ENCODE measurements at places on chromosomes 1 and 21.

DNA sequence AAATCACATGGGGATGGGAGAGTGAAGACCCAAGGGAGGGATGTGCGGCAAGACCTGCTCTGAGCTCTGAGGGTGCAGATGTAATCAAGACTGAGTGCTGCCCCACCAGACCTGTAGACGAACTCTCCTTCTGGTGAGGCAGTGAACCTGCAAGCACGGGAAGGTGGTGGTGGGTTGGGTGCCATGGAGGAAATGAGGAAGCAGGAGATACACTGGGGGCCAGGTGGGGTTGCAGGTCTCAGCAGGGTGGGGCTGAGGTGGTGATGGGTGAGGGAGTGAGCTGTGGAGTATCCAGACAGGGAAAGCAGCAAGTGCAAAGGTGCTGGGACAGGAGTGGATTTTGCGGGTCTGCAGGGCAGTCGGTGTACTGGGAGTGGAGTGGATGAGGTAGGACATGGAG lies 102.3 kb downstream of the KCNJ15 start:
- DNase-seq = no peak

- peak; percentile 41 for DNase-seq
These were observed 4.3 kb upstream of the FGGY start for GRCh38 chr1:59292562-59292961.

DNA sequence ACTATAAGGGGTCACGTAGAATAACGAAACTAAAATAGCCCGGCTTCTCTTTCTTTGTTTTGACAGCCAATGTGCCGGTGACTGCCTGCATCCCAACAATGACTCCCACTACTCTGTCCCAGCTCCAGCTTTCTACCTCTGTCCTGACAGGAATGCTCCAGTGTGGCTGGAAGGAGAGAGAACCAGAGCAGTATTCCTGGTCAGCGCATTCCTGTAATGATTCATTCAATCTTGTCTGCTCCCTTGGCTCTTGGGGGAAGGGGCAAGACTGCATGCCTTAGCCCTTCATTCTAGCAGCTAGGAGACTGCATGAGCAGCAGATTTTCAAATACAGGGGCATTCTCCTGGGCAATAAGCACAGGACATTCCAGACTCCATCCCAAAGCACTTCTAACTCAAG lies 132.1 kb upstream of the PRMT6 start:
- no peak for DNase-seq

- no peak for DNase-seq
These were observed 15.6 kb upstream of the NCMAP start for GRCh38 chr1:24540051-24540905.

DNA sequence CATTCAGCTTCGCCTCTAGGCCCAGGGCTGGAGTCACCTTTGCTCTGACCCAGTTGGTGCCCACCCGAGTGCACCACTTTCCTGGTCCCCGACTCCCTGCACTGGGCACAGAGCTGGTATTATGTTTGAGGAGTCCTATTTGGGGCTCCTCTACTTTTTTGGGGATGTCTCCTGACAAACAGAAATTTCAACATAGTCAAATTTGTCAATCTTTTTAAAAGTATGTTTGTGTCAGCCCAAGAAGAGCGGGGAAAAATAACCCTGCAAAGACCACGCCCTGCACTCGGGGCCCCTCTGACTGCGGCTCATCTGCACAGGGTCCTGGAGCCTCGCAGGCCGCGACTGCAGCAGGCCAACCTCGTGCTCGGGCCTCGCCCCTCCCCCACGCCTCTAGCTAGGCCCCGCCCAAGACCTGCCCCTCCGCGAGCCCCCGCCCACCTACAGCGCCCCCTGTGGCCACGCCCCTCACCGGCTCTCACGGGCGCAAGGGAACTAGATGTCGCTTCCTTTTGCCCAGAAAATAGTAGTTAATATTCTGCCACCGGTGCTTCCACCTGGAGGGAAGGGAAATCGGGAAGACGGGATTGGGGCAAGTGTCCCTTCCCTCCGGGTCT lies 11.4 kb downstream of the FAM229A start:
- DNase-seq = peak; percentile 88

DNA sequence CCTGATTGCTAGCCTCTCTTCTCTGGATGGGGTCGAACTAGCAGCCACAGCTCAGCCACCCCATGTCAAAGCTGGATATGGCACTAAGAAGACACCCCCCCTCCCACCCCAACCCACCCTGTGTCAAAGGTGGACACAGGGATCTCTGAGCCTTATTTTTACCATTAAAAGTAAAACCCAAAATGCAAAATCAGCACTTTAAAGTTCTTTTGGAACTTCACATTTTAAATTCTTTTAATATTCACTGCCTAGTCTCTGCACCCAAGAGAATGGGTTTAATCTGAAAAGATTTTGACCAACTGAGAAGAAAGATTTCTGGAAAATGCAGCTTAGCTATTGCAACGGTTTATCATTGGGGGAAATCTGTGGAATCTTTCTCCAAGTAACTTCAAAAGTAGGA lies 167.6 kb downstream of the TGFBR3 start:
- DNase-seq = no peak

DNA sequence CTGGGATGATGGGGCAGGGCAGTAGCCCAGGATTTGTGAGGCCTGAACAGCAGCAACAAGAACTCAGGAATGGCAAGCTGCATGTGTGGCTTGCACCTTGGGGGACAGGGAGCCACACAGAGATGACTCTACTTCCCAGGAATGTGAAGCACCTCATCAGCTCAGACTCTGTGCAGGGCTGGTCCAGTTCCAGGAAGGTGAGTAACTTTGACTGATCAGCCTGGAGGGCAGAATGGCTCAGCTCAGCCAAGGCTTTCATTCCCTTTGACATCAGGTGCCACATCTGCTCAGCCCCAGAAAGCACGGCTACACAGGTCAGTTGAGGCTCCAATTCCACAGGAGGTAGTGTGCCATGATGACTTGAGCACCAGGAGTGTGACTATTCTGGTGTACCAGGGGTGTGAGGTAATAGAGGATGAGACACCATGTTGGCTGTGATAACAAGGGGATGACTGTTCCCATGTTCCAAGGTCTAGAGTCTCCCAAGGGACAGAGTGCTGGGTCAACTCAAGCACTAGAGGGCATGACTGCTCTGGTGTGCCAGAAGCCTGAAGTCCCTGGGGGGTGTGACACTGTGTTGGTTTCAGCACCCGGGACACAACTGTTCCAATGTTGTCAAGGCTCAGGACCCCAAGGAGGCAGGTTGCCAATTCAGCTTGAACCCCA lies 625.8 kb upstream of the ADGRL2 start:
- no peak for DNase-seq

- DNase-seq = no peak
These were observed 430.6 kb upstream of the BRINP3 start for GRCh38 chr1:190908246-190908645.

GRCh38 chr1:107442551-107442950 lies 301.7 kb downstream of the NTNG1 start:
- no peak for DNase-seq

GRCh38 chr1:29120947-29121485 lies 2.7 kb downstream of the TMEM200B start:
- peak; percentile 65 for DNase-seq

- peak; percentile 99 for DNase-seq
These were observed at the start of gene DNAJC16 for GRCh38 chr1:15526490-15527339. Gene DNAJC16, plus strand, starts transcription at chr1:15526848. Its CDS starts 2,258 bp downstream, at chr1:15529106.

- no peak for DNase-seq
These were observed 148.5 kb downstream of the GDAP2 start for GRCh38 chr1:117780687-117781475.

DNA sequence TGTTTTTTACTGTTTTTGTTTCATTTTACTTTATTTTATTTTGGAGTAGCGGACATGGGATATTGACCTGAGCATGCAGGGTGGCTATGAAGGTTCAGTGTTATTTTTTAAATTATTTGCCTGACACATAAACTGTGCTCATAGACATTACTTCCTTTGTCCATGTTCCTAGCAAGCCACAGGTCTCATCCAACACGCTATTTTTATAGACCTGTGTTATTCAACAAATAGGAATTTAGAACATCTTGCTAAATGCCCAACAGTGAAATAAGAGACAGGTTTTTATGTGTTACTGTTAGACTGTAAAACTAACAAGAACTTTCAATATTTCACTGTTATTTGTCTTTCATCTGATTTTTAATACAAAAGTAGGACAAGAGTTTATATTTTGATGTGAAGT lies 756.4 kb downstream of the KCNT2 start:
- DNase-seq = no peak

GRCh38 chr21:46052703-46053651 lies 44.9 kb upstream of the COL6A2 start:
- peak; percentile 10 for DNase-seq

GRCh38 chr1:26733982-26734381 lies 38.2 kb downstream of the ARID1A start:
- DNase-seq = no peak

GRCh38 chr1:37274486-37274885 lies 199.9 kb upstream of the ZC3H12A start:
- DNase-seq = no peak

DNA sequence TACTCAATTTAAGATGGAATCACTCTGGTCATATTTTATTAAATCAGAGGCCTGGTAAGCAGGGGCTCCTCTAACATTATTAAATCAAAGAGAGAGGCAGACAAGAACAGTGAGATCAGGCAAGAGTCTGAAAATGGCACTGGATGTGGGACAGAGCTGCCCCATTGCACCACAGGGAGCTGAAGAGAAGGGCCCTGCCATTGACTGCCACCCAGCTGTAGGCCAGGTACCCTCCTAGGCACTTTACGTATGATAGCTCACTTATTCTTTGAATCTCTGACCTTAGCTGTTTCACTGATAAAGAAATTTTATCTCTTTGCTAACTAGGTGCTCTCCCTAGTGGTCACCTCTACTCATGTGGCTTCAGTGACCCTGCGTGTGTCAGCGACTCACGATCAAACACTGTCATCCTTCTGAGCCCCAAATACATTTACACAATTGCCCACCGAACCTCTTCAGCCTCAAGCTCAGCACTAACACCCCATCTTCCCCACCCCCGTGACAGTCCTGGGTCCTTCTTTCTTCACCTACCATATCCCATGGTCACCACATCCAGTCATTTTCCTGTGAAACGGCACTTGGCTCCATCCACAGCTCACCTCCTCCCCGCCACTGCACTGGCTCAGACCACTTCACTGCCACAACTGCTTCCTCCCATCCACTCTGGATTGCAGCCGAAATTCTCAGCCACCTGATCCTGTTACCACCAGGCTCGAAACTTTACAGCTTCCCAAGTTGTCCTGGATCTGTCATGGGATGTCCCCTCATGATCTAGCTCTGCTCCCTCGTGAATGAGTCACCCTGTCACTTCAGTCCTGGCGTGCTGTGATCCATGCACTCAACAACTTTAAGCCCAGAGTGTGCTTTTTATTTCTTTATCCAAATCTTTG lies 97.3 kb upstream of the SYT6 start:
- DNase-seq = no peak

- peak; percentile 49 for DNase-seq
These were observed 62.4 kb downstream of the CD247 start for GRCh38 chr1:167455786-167456446.

GRCh38 chr1:69930396-69930795 lies 275.0 kb downstream of the LRRC40 start:
- no peak for DNase-seq

DNA sequence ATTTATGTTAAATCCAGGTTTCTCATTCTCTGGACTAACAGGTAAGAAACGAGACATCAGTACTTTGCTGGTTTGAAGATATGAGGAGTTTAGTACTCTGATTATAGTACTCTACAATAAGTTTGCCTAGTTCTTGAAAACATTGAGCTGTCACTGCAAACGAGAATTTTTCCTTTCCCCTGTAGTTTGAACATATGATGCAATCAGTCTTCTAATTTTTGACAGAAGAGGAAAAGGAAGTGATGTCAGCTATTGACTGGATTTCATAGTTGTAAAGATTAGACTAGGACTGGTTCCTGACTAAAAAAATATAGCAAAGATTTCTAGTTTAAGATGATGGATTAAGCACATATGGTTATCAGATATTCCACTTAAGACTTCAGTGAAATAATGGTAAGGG lies 461.9 kb downstream of the LRRIQ3 start:
- no peak for DNase-seq

- no peak for DNase-seq
These were observed 81.6 kb upstream of the KCNE2 start for GRCh38 chr21:34282223-34282622.

Measured in testis (tissue), 5 donors.